Colonic mucosa (tissue), 4 donors: ENCODE measurements at places on chromosomes 3 and 15. TPM values are rescaled to one million over a fixed set of nuclear protein-coding genes. Genes with fewer than 3 reads are reported as not detected.

Gene ASB14
- total RNA-seq = not detected

Gene HTR3E
- total RNA-seq = 0.13 TPM

Gene NOP10
- 143 TPM for total RNA-seq

Gene PSTPIP1
- 4.2 TPM for total RNA-seq

Gene ZBTB20
- 12.7 TPM for total RNA-seq

Gene GOLGA8T
- total RNA-seq = 0.16 TPM

Gene SUSD5
- total RNA-seq = 0.17 TPM

Gene GUCA1C
- total RNA-seq = not detected

Gene ACAD11
- 8.9 TPM for total RNA-seq

Gene UBP1
- 68.2 TPM for total RNA-seq

Gene GOLGB1
- total RNA-seq = 75.6 TPM

Gene ZBTB47
- 9.0 TPM for total RNA-seq

Gene PLAAT1
- not detected for total RNA-seq

Gene MINAR1
- 0.35 TPM for total RNA-seq

Gene ARPP21
- not detected for total RNA-seq

Gene C3orf70
- 8.4 TPM for total RNA-seq

Gene ATP13A4
- 11.0 TPM for total RNA-seq

Gene PGBD4
- total RNA-seq = 1.3 TPM

Gene ALCAM
- total RNA-seq = 29.6 TPM

Gene ARGFX
- not detected for total RNA-seq

Gene IL17RB
- total RNA-seq = 18.6 TPM

Gene SLC28A2
- total RNA-seq = 21.6 TPM

Gene STAB1
- total RNA-seq = 41.1 TPM

Gene NRROS
- 2.1 TPM for total RNA-seq

Gene PRRT3
- total RNA-seq = 1.1 TPM

Gene CXCR6
- total RNA-seq = 1.0 TPM
